ENCODE measurements at places on chromosomes 2 and 18. TPM values are rescaled to one million over a fixed set of nuclear protein-coding genes. Genes with fewer than 3 reads are reported as not detected.

DNA sequence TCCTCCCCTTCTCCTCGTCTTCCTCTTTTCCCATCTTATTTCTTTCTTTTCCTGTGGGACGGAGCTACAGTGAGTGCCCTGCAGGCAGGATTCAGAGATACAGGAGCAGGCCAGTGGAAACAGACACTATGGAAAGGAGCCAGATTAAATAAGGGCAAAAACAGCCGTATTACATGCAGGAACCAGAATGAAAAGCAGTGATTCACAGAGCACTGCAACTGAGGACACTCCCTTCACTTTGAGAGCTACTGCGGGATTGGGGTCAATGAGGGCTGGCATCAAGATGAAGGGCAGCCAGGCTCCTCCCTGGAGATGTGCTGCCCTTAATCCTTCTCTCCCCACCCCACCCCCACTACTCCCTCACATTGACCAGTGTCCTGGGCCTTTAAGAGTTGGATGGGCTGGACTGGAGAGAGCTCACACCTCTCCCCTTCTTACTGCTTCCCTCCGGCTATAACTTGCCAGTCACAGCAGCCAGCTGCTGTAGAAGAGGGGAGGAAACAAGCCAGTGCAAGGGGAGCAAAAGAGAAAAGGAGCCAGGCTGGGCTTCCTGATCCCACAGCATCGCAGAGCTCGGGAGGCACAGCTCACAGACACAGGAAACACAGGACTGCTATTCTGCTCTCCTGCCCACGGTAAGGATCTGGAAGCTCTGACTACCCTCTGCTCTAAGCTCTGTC, at the start of gene PLCD4:
Gene PLCD4 (plus strand): TSS at position 464 of the 680 bp plus-strand sequence. CDS start 7,841 bp downstream, outside the sequence.
- peak; percentile 98 for DNase-seq

DNA sequence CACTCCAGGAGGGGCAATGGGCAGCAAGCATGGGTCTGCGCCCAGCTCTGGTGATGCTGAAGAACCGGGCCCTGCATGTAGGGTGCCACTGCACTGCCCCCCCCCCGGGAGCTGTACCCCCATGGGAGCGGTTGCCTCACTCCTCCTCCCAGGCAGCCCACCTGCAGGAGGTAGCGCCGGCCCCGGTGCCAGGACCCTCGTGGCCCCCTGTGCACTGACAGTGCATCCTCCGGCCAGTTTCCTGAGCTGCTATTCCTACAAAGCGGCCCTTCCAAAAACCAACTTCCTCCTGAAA, 109.4 kb downstream of the ZNF516 start:
- DNase-seq = no peak

The BCL2L11 gene
- total RNA-seq = 6.9 TPM

- peak; percentile 34 for DNase-seq
Measured at GRCh38 chr18:61765097-61765496, 127.7 kb downstream of the RNF152 start.

The CYP27C1 gene
- total RNA-seq = 0.32 TPM

The FAM124B gene
- total RNA-seq = not detected

The MMADHC gene
- total RNA-seq = 155 TPM

DNA sequence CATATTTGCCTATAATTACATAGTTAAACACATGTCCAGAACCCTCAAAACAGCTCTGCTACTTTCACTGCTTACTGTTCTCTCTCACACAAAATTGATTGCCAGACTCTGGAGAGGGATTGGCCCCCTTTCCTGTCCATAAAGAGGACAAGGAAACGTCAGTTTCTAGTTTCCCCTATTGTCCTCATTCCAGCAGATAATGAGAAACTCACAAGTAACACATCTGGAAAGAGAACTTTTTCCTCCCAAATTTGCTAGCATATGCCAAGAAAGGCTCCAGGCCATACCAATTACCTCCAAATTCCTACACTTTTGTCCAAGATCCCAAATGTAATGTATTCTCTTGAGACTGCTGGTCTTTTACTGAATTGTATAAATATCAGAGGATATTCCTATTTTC, 200.5 kb downstream of the EXOC6B start:
- DNase-seq = no peak

- no peak for DNase-seq
Measured at GRCh38 chr18:62899534-62899933, 184.2 kb downstream of the PHLPP1 start.

The IL1F10 gene
- not detected for total RNA-seq

GRCh38 chr2:81598453-81598852, 1293.9 kb upstream of the LRRTM1 start:
- DNase-seq = no peak

DNA sequence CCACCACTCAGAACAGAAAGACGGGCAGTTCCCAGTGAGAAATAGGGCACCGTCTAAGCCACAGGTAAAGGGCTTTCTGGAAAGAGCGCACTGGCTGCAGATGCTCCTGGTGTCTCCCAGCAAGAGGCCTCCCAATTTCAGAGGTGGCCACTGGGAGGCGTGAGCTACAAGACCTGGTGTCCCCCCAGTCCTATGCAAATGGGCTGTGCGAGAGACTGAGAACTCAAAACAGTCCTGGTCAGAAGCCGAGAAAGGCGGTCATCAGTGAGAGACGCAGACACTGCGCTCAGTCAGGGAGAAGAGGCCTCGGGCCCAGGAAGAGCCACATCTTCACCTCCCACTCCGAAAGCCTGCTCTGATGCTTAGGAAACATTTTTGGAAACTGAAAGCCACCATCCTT, 179.5 kb downstream of the EIPR1 start:
- DNase-seq = no peak

GRCh38 chr18:57410749-57411148, 24.4 kb upstream of the ONECUT2 start:
- DNase-seq = no peak

The UPP2 gene
- not detected for total RNA-seq

DNA sequence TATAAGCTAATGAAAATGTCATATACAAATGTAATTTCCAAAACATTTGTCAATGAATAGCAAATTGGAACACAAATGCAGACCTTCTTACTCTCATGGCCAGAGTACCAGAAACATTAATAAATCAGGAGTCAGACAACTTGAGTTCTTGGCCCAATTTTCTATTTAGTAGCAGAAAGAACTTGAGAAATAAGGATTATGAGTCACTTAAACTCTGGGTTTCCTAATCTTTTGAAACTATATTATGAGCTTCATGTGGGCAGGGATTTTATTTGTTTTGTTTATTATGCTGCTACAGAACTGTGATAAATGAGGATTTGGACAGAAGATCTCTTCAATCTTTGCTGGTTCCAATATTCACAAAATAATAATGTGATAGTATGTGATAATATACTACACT, 686.7 kb downstream of the NR4A2 start:
- DNase-seq = no peak

The ST6GAL2 gene
- not detected for total RNA-seq

DNA sequence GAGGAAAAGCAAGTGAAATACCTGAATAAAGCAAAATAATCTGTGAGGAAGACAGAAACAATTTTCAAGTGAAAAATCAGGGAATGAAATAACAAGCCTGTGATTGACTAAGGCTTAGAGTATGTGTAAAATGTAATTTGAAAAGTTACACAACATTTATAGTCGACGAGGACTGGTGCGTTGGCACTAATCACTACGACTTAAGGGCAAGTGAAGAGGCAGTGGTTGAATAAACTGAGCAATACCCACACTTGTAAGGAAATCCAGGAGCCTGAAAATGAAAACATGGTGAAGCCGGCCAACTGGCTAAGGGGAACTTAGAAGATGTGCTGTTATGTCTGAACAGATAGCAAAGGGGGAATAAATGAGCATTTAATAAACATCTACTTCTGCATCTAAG, 13.4 kb downstream of the DOK1 start:
- peak; percentile 78 for DNase-seq

DNA sequence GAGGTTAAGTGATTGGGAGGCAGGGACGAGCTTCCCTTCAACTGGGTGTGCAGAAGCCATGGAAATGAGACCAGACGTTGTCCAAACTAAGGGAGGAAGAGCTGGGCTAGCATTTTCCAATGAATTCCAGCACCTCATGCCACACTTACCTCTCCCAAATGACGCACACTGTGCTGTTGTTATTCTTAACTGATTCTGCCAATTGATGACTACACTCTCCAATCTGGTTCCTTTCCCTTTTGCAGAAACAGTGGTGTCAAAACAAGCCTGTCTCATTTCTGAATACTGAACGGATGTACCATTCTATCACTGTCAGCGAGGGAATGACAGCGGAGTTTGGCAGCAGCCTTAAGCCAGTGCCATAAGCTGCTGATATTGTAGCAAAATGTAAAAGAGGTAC, 380.5 kb upstream of the HNRNPA3 start:
- DNase-seq = no peak

The ERFE gene
- total RNA-seq = 24.2 TPM

DNA sequence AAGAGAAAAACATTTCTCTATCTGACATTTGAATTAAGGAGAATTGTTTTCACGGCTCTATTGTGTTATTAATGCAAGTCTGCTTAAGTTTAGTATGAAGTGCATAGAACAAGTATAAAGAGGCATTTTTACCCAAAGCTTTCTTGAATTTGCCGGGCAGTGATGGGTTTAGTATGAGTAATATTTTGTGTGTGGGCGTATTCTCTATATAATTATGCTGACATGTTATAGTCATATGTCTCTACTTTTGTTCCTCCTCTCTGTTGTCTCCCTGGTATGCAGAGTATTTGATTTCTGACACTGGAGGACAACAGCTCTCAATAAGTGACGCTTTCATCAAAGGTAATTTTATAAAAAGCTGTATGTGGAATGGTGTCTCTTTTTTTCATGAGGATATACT, 45.9 kb downstream of the PIKFYVE start:
- DNase-seq = peak; percentile 1

DNA sequence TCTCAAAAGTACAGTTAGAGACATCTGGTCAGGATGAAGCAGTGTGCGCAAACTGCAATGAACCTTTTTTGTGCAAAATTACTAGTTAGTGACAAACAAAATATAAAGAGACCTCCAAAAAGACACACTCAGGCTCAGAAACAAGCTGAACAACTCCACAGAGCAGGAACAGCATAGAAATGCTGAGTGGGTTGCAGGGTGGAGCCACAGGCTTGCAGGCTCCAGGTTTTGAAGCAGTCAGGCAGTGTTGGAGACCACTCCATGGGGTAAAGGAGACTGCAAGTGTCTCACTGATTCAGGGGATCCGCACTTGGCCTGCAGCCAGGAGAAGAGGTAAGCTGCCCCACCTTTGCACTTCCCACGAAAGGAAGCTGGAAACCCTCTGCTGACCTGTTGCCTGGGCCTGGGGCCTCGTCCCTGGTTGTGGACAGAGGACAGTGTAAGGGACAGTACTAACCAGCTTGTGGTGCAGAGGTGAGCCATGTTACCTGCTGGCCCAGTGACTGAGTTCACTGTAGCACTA, 36.4 kb downstream of the CFAP221 start:
- DNase-seq = no peak

- peak; percentile 69 for DNase-seq
Measured at GRCh38 chr2:150531591-150531990, 44.1 kb upstream of the RND3 start.

DNA sequence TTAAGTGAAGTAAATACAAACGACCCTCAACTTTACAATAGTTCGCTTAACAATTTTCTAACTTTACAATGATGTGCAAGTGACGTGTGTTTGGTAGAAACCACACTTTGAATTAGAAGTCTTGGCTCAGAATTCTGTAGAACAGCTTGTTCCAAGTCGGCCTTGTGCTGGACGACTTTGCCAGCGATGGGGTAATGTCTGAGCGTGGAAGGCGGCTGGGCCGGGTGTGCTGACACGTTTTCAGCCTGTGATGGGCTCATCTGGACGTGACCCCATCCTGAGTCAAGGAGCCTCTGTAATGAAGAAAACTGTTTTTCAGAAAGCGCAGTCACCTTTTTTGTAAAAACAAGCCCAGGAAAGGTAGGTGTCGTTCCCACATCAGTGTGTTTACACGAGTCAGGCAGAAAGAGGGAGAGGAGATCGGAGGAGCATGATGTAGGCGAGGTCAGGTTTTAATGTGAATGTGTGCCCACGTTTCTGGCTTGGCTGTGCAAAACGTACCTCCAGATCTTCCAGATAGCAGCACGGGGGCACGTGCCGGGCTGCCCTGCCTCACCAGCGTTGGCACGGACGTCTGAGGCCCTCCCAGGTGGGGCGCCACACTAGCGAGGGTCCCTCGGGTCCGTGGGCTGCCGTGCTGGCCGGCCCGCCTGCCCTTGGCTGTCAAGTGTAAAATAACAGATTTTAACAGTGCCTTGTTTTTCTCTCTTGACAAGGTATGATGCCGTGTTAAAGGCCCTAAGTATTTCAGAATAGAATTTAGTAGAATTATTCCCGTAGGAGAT, 54.6 kb downstream of the CTDP1 start:
- DNase-seq = no peak

GRCh38 chr2:54712516-54712915, 10.9 kb upstream of the EML6 start:
- DNase-seq = no peak

GRCh38 chr2:197453914-197454398, 604 bp downstream of the COQ10B start:
- DNase-seq = no peak

GRCh38 chr2:239679755-239680154, 278.9 kb upstream of the HDAC4 start:
- DNase-seq = no peak

The CD8A gene
- total RNA-seq = not detected

- no peak for DNase-seq
Measured at GRCh38 chr2:134392442-134393074, 138.7 kb downstream of the MGAT5 start.

DNA sequence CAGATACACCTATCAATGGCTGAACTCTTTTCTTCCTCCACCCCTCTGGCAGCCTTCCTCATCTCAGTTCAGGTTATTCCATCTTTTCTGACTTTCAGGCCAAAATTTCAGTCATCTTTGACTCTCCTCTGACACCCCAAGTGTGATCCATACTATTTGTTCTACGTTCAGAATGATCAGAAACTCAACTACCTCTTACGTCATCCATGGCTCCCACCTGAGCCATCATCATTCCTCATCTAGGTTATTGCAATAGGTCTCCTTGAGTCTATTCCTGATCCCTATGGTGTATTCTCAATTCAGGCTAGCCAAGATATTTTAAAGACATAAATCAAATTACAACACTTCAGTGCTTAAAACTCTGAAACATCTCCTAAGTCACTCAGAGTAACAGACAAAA, 589.7 kb downstream of the ERBB4 start:
- no peak for DNase-seq

DNA sequence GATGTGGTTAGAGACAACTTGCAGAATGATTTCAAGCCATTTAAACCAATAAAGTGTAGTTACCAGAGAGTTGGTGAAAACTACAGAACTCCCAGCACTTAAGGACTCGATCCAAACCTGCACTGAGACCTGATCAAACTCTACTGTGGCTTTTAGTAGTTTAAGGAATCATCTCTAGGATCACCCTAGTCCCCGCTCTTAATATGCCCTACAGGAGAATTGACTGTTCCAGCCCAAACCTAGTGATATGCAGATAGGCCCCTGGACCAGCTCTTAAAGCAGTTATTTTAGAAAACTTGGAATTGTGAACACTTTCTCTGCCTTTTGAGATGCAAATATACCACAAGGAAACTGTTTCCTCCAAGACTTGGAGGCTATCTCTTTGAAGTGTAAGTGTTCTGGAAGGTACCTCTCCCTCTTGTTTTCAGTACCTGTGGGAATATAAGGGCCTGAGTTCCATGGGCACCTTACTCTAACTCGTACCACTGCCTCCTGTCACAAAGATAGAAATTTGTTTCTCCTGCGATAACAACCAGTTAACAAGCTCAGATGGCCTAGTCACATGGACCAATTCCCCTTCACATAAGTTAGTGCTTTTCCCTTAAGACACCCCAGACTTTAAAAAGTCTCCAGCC, 1367.2 kb upstream of the SLC39A10 start:
- no peak for DNase-seq

GRCh38 chr18:77108001-77108692, 24.4 kb downstream of the MBP start:
- DNase-seq = peak; percentile 94
